ENCODE measurements at places on chromosomes 12 and 14. TPM values are rescaled to one million over a fixed set of nuclear protein-coding genes. Genes with fewer than 3 reads are reported as not detected.

PDZRN4 gene
- total RNA-seq: not detected

TMCC3 gene
- total RNA-seq: 0.43 TPM

RNASE7 gene
- not detected for total RNA-seq

ANO2 gene
- total RNA-seq: not detected

DNA sequence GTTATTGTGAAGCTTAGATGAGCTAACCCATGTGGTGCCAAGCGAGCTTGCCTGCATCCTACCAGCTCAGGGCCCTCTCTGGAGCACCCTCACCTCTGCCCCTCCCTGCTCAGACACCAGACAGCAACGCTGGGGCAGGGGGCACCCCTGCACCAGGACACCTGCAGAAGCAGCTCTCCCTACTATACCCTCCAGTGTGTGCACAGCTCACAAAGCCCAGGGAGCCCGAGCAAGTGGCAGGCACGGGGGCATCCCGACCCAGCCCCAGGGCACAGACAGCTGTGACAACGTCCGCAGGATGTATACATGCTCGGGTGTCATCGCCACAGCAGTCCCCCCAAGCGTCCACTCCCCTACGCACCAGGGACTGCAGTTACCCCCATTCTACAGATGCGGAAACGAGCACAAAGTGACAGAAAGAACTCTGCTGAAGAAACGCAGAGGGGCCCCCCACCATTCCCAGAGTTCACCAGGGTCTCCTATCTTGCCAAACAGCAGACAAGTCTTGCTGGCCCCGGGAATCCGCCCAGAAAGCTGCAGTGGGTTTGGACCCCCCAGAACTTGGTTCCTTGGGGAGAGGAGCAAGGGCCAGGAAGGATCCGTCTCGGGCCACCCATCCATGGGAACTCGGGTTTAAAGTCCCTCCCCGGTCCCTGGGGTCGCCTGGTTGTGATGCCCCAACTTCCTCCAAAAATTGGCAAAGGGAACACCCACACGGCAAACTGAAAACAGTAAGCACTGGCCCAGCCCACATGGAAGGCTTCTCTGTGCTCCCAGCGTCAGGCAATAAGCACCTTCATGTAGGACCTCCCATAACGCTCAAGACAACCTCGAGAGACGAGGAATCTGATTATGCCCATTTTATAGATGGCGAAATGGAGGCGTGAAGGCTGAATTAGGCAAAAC is 12.0 kb downstream of the NCOR2 start:
- H3K27me3 ChIP-seq: no peaks in the 10 kb centered on the region
- DNase-seq: no peak
- no peaks in the 10 kb centered on the region for H3K36me3 ChIP-seq
- no peak overlapping the region for H3K4me3 ChIP-seq
- H3K4me1 ChIP-seq: peaks cover 48% of the 10 kb centered on the region

DNA sequence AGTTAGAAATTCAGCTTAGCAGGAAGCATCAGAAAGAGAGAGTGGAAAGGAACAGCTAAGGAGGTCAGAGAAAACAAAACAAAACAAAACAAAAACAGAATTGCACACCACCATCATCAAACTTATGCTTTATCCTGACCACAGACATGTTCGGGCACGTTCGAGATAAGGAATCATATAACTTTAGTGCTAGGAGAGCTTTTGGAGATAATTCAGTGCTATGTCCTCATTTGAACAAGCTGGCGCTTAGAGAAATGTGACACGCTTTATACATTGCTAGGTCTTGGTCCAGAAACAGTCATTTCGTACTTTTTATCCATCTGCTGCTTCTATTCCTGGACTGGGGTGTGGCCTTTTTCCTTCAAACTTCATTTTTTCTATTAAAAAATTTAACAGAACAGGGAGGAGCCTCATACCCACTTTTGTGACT is 213.1 kb downstream of the PTPRO start:
- H3K4me3 ChIP-seq: no peak overlapping the region
- H3K4me1 ChIP-seq: peaks cover 15% of the 10 kb centered on the region
- no peak overlapping the region for H3K27ac ChIP-seq
- DNase-seq: no peak
- H3K36me3 ChIP-seq: no peaks in the 10 kb centered on the region
- no peaks in the 10 kb centered on the region for H3K27me3 ChIP-seq

- H3K36me3 ChIP-seq: no peaks in the 10 kb centered on the region
- no peak overlapping the region for H3K27ac ChIP-seq
- no peak overlapping the region for H3K4me3 ChIP-seq
- no peak for DNase-seq
Observed at GRCh38 chr14:95326987-95327386, 7.3 kb upstream of the CLMN start.

- peak; percentile 61 for DNase-seq
- H3K27me3 ChIP-seq: no peaks in the 10 kb centered on the region
- no peaks in the 10 kb centered on the region for H3K4me1 ChIP-seq
- no peak overlapping the region for H3K4me3 ChIP-seq
- H3K36me3 ChIP-seq: peaks cover 11% of the 10 kb centered on the region
Observed at GRCh38 chr14:70622111-70622712, 19.5 kb upstream of the TTC9 start.

GRCh38 chr12:89481213-89481914 is 43.2 kb downstream of the GALNT4 start:
- no peak overlapping the region for H3K4me3 ChIP-seq
- H3K27ac ChIP-seq: no peak overlapping the region
- H3K36me3 ChIP-seq: peaks cover 8% of the 10 kb centered on the region
- no peaks in the 10 kb centered on the region for H3K27me3 ChIP-seq
- no peak for DNase-seq

- no peak overlapping the region for H3K27ac ChIP-seq
- H3K4me1 ChIP-seq: peaks cover 18% of the 10 kb centered on the region
- no peak overlapping the region for H3K4me3 ChIP-seq
- no peaks in the 10 kb centered on the region for H3K27me3 ChIP-seq
- no peak for DNase-seq
Observed at GRCh38 chr14:76939015-76939742, 89.3 kb downstream of the IRF2BPL start.

GRCh38 chr12:75058228-75058627 is 151.4 kb downstream of the KCNC2 start:
- no peak overlapping the region for H3K4me3 ChIP-seq
- H3K27ac ChIP-seq: no peak overlapping the region
- no peak for DNase-seq
- H3K36me3 ChIP-seq: no peaks in the 10 kb centered on the region
- H3K27me3 ChIP-seq: no peaks in the 10 kb centered on the region

GRCh38 chr14:96452684-96453083 is 49.5 kb upstream of the PAPOLA start:
- no peaks in the 10 kb centered on the region for H3K36me3 ChIP-seq
- no peak overlapping the region for H3K4me3 ChIP-seq
- no peak for DNase-seq
- H3K4me1 ChIP-seq: no peaks in the 10 kb centered on the region
- no peaks in the 10 kb centered on the region for H3K27me3 ChIP-seq

- H3K36me3 ChIP-seq: no peaks in the 10 kb centered on the region
- peaks cover 13% of the 10 kb centered on the region for H3K27me3 ChIP-seq
- no peak for DNase-seq
- peaks cover 5% of the 10 kb centered on the region for H3K4me1 ChIP-seq
Observed at GRCh38 chr12:65948320-65949008, 124.2 kb downstream of the HMGA2 start.

- no peak overlapping the region for H3K4me3 ChIP-seq
- H3K4me1 ChIP-seq: peaks cover 8% of the 10 kb centered on the region
- H3K36me3 ChIP-seq: no peaks in the 10 kb centered on the region
- no peak overlapping the region for H3K27ac ChIP-seq
- no peak for DNase-seq
Observed at GRCh38 chr14:51564986-51565604, 86.6 kb upstream of the FRMD6 start.

DNA sequence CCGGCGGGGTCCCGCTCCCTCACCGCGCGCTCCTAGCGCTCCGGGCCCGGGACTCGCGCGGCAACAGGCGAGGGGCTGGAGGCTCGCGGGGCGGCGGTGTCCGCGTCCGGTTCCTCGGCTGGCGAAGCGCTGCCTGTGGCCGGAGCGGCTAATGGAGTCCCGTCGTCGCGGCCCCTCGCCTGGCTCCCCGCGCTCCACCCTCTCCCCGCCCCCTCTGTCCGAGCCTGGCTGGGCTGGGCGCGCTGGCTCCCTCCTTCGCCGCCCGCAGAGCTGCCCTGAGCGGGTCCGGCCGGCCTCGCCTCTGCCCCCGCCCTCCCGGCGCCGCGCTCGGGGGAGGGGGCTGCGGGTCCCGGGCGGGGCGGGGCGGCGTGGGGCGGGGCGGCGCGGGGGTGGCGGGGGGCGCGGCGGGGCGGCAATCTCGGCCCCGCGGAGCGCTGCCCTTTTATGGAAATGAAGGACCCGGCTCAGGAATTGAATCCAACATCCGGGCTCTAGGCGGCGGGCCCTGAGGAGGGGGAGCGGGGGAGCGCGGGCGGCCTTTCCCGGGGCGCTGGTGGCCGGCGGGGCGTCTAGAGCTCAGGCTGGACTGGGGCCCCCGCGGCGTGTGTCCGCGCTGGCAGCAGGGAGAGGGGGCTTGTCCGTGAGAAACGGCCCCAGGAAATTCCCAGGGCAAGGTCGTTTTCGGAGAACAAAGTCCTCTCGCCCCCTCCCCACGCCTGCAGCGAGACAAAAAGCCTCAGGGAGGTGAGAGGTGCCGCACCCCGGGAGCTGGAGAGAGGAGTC is at the start of gene FERMT2:
TSS of gene FERMT2 (minus strand) at position 153 of the 783 bp plus-strand sequence. CDS start 482 bp downstream, outside the sequence.
- H3K27ac ChIP-seq: peak within 1 kb of the TSS; percentile 9
- H3K4me1 ChIP-seq: peaks cover 33% of the 10 kb centered on the region
- peak within 1 kb of the TSS; percentile 83 for H3K4me3 ChIP-seq
- DNase-seq: peak; percentile 40
- no peaks in the 10 kb centered on the region for H3K36me3 ChIP-seq
- peaks cover 43% of the 10 kb centered on the region for H3K27me3 ChIP-seq

DNA sequence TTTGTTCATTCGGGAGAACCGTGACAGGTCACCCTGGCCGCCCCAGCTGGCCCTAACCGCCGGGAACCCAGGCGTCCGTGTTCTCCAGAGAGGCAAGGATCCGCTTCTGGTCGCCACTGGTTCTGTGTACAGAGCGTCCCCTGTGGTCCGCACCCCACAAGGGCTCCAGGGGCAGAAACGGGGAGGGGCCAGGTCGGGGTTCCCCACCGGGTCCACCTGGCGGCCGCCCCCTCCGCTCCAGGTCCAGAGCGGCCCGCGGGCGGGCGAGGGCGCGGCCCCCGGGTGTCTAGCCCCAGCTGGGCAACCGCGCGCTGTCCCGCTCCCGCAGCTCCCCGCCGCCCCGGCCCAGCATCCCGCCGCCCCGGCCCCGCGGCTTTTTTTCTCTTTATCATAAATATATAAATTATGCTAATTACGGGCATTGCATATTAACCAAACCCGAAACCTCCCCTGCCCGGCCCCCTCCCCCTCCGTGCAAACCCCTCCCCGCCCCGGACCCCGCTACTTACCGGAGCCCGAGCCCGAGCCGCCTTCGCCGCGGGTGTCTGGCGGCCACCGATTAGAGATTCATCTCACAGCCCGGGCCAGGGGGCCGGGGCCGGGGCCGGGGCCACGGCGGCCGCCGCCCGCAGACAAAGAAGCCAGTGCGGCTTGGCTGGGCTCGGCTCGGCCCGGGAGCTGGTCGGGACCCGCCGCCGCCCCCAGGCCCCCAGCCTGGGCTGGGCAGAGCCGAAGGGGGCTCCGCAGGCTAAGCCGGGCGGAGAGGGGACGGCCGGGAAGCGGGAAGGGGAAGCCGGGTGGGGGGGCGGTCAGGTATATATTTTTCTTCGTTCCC is 512 bp downstream of the POU6F1 start:
- no peaks in the 10 kb centered on the region for H3K36me3 ChIP-seq
- H3K4me3 ChIP-seq: peak overlapping the region; percentile 79
- H3K27ac ChIP-seq: peak overlapping the region; percentile 88
- DNase-seq: peak; percentile 64
- H3K27me3 ChIP-seq: no peaks in the 10 kb centered on the region

GRCh38 chr12:6780573-6780972 is 8.3 kb downstream of the LAG3 start:
- H3K27ac ChIP-seq: peak overlapping the region; percentile 81
- H3K36me3 ChIP-seq: peaks cover 28% of the 10 kb centered on the region
- peak overlapping the region; percentile 19 for H3K4me3 ChIP-seq
- DNase-seq: peak; percentile 66
- no peaks in the 10 kb centered on the region for H3K27me3 ChIP-seq

GRCh38 chr12:51531978-51532497 is 59.0 kb upstream of the SCN8A start:
- peaks cover 1% of the 10 kb centered on the region for H3K27me3 ChIP-seq
- no peak overlapping the region for H3K27ac ChIP-seq
- peak; percentile 82 for DNase-seq

DNA sequence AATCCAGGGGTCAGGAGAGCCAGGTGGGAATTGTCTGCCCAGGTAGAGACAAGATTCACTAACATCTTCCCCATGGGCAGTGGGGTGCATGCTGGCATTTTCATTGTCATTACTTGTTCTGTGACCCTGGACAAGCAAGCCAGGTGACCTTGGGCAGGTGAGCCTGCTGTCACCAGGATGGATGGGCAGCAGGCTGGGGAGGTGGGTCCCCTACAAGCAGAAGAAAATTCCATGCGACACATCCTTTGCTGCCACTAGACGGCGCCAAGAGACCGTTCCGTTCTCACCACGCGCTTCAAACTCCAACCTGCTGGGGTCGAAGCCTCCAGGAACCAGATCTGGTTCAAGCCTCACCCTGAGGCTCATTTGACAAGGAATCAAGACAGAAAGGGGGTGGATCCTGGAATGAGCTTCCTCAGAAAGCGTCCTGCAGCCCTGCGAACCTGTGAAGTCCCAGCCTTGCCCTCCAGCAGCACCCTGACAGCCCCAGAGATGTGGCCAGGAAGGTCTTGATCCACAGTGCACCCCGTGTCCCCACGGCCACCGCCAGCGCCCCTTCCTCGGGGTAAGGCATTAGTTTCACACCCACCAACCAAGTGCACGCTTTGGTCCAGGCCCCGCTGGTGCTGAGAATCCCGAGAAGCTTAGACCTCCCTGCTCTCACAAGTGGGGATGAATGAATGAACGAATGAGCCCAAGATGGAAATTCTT is 3.2 kb upstream of the DYNC1H1 start:
- DNase-seq: peak; percentile 86
- peak overlapping the region; percentile 9 for H3K4me3 ChIP-seq
- H3K4me1 ChIP-seq: peaks cover 17% of the 10 kb centered on the region
- H3K27me3 ChIP-seq: no peaks in the 10 kb centered on the region
- no peak overlapping the region for H3K27ac ChIP-seq

DNA sequence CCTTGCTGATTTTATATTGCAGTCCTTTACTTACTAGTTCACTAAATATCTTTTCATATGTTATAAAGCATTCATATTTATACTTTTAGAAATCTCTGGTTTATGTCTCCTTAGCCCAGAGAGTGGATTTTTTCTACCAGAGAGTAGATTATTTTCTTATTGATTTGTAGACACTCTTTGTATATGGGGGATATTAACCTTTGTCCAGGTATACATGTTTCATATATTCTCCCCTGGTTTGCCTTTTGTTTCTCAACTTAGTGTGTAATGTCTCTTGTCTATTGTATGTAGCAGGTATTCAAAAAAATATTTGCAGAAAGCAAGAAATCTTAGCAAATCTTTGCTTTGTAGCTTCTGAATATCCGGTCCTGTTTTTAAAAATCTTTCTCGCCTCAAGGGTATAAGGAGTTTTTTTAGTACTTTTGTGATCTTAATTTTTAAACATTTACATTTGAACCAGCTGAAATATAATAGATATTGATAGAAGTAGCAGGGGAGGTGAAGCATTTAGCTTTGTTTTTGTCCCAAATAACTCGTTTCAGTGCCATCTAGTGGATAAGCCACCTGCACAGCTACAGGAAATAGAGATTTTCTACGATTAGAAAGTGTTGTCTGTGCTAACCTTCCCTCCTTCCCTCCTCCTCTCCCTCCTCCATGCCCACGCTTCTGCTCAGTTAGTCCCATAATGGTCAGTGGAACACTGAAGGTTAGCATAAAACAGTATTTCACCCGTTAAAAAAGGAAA is 97.0 kb downstream of the PHETA1 start:
- no peak overlapping the region for H3K27ac ChIP-seq
- H3K27me3 ChIP-seq: no peaks in the 10 kb centered on the region
- H3K4me3 ChIP-seq: no peak overlapping the region
- H3K36me3 ChIP-seq: no peaks in the 10 kb centered on the region

Measured in activated CD4-positive, alpha-beta memory T cell treated with anti-CD3 and anti-CD28 coated beads for 36 hours (primary cell).